ENCODE measurements at places on chromosomes 1 and 21. TPM values are rescaled to one million over a fixed set of nuclear protein-coding genes. Genes with fewer than 3 reads are reported as not detected.

DNA sequence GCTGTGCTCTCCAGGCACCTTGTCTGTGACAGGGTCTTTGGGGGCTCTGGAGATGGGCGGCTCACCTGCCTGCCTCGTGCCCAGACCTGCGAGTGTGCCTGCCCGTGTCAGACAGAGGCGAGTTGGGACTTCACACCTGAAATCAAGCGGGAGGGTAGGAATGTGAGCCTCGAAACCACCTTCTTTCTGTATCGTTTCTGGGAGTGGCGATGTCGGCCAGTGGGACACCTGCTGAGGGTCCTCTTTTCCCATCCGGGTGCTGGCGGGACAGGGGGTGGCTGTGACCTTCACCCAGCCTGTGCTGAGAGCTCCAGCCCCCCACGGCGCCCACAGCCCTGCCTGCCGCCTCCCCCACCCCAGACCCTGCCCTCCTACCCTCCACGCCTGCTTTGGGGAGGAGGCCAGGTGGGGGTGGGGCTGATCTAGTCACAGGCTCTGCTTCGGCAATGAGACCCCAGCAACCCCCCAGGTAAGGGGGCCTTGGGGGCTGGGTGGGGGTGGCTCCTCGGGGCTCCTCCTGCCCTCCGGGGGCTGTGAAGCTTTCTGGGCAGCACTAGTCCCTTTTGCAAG is 15.6 kb upstream of the FAAP20 start:
- no peak for ATAC-seq

The CLCNKA gene
- 0.08 TPM for total RNA-seq

DNA sequence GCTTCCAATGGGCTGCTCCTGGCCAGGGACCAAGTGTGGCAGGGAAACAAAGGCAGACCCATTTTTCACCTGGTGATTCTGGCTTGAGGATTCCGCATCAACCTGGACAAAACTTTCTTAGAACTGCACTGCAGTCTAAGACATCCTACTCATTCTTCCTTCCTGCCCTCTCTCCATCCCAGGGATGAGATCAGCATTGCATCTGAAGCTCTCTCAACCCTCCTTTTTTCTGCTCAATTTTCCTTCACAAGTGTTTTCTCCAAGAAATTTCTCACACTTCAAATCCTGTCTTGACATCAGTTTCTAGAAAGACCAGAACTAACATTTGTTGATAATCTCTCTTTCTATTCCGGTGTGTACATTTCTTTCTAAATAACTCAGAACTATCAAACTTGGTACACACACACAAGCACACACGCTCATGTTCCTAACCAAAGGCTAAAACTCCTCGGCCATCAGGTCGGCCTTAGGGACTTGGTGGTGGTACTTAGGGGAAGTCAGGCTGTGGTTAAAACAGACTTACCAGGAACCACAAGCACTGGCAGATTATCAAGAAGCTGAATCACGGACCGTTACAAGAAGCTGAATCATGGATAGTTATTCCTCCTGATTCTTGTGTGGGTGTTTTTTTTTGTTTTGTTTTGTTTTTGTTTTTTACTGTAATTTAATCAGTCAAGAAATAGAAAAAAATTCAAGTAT is 21.0 kb upstream of the CXADR start:
- ATAC-seq: peak; percentile 54

The CD101 gene
- 1.5 TPM for total RNA-seq

The ZYG11A gene
- 0.44 TPM for total RNA-seq

DNA sequence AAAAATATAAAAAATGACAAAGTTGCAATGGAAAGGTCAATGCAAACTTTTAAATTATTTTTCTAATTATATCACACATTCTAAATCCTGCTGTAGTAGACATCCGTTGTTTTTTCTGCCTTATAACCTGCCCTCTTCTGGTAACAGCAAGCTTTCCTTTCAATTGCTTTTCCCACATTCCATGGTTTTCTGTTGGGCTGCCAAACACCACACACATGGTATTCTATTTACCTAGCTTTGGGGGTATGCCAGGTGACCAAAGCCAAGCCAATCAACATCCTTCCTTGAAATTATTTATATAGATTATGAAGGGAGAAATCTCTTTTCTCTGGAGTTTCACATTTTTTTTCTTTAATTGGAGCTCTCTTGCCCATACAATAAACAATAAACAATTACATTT is 3.4 kb upstream of the LAMC1 start:
- ATAC-seq: no peak

- ATAC-seq: no peak
These were observed 104.9 kb upstream of the PTGFR start for GRCh38 chr1:78385744-78386462.

The ZNF593OS gene
- total RNA-seq: 0.16 TPM

DNA sequence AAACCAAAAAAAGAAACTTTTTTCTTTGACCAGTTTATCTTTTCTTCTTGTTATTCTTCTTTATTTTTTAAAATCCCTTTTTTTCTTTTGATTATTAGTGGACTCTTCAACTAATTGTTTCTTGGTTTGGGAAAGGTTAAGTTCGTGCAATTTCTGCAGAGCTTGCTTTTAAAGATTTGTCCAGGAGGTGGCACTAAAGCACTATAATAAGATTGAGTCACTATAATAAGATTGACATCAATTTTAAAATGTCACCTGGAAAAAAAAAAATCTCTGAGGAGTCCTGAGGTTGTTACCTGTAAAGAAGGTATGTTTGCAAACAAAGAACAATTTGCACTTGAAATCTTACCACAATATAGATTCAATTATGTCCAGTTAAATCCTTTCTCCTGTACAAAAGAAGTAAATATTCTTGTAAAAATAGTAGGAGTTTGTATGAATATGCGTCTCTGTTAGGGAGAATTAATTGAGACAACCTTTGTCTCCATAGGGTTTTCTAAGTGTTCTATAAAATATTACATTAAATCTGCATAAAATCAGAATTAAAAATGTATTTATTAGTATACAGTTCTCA is 166.7 kb downstream of the ADGRL4 start:
- peak; percentile 33 for ATAC-seq

The IL22RA1 gene
- 10.7 TPM for total RNA-seq

The FAF1 gene
- 47.5 TPM for total RNA-seq

The C1orf226 gene
- 4.8 TPM for total RNA-seq

The ALG14 gene
- 4.6 TPM for total RNA-seq

GRCh38 chr1:87386217-87386790 is 57.6 kb downstream of the LMO4 start:
- no peak for ATAC-seq

GRCh38 chr1:154960446-154961136 is 991 bp downstream of the PYGO2 start:
- ATAC-seq: no peak

The KIF26B gene
- total RNA-seq: 0.56 TPM

DNA sequence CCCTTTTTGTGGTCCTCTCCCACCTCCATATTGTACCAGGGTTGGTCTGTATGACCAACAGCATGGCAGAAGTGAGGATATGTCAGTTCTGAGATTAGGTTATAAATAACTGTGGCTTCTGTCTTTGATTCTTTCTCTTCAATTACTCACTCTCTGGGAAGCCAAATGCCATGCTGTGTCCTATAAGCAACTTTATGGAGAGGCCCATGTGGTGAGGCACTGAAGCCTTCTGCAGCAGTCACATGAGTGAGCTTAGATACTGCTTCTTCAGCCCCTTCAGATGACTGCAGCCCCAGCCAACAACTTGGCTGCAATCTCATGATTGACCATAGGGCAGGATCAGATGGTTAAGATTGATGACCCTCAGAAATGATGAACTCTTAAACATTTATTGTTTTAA is 34.0 kb upstream of the SAMD13 start:
- ATAC-seq: no peak

DNA sequence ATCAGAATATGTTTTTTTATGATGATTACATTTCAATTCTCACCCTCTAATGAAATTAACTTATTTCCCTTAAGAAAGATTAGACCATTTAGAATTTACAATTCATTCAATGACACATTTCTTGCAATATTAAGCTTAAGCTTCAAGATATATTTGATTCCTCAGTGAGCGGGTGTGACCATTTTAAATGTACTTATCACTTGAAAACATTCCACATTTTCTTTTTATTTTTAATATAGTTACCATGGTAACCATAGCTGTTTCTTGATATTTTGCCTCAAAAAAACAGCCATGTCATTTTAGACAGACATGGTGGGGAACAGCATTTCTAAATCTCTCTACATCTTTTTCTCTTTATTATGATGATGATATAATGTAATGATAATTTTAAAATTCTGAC is 1029.0 kb upstream of the B3GALT2 start:
- ATAC-seq: no peak

DNA sequence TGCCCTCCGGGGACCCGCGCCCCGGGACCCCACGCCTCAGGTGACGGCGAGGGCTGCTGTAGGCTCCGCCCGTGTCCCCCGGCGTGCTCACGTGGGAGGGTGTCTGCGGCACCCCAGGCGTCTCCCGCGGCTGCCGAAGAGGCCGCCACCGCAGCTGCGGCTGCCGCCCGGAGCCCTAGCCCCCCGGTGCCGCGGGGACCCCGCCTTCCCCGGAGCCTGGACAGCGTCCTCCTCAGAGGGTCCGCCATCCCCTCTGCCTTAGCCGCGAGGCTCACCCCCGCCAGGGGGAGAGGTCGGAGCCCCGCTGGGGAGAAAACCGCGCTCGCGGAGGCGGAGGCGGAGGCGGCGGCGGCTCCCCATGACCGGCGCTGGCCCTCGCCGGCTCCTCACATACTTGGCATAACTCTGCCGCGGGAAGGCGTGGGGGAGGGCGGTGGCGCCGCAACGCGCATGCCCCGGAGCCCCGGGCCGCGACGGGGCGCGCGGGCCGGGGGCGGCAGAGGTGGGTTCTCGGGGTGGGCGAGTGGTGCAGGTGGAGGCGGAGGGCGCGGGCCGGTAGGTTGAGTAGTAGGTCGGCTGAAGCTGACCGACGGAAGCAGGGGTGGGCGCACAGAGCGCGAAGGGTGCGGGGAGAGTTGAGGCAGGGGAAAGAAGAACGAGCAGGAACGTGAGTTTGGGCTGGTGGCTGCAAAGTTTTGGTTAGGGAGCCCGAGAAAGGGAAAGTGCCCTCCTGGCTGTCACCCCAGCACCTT is 700 bp upstream of the SYDE2 start:
- peak; percentile 92 for ATAC-seq

GRCh38 chr1:200486634-200487033 is 76.8 kb upstream of the ZNF281 start:
- no peak for ATAC-seq

The WDTC1 gene
- 16.3 TPM for total RNA-seq

DNA sequence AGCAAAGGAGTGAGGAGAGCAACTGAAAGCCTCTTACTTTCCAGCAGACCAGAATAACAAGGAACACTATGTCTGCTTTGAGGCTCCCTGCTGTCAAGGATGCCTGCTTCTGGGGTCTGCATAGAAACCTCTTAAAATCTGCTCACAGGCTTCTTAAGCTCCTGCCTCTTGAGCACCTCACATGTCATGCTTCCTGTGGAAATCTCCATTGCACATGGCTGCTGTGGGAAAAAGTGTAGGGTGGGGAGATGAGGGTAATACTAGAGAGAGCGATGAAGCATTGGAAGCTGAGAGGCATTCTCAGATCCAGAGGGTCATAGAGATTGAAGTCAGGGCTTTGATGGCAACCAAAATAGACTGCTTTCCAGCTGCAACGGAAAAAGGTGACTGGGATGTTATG is 6.2 kb upstream of the HLX start:
- ATAC-seq: no peak

GRCh38 chr1:75785320-75785982 is 605 bp upstream of the RABGGTB start:
- peak; percentile 2 for ATAC-seq

The EDN2 gene
- 4.7 TPM for total RNA-seq

The FCRL1 gene
- 1.2 TPM for total RNA-seq

- ATAC-seq: no peak
These were observed 1.2 kb downstream of the BCL9 start for GRCh38 chr1:147542569-147542897.

- ATAC-seq: no peak
These were observed 4.7 kb downstream of the TNN start for GRCh38 chr1:175072099-175072951.

The CFAP141 gene
- total RNA-seq: not detected

GRCh38 chr1:10635085-10635896 is 160.5 kb downstream of the PEX14 start:
- peak; percentile 76 for ATAC-seq

The APOBEC4 gene
- total RNA-seq: not detected

GRCh38 chr1:77659879-77660593 is 22.4 kb downstream of the ZZZ3 start:
- no peak for ATAC-seq

DNA sequence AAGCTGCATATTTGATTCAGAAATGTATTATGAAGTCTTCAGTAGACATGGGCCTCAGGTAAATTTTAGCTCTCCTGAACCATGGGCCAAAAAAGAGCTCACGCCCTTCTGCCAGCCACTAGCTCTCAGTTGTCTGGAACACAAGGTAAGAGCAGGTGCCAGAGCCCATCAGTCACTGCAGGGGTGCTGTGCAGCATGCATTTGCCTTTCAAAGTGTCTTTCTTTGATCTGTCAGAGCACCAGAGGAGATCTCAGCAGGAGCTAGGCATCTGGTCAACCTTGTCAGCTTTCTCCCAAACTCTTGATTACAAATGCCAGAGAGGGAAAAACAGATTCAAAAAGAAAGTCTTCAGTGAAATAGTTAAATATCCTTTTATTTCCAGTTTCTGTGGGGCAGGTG is 332.3 kb downstream of the COL11A1 start:
- no peak for ATAC-seq

DNA sequence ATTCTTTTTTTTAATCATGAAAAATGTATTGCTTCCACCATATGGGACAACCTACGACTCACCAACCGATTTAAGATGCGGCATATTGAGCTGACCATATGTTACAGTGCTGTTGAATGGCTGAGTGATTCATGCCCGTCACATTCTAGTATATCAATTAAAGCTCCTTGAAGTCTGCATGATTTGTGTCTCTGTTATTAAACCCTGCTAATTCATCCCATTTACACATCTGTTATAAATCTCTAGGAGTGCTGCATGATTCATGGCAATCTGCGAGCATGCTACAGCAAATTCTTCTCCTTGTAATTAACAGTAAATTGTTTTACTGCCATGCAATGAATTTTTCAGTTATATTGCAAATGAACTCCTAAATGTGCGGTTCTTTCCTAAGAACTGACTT is 239.8 kb downstream of the USH2A start:
- ATAC-seq: no peak

DNA sequence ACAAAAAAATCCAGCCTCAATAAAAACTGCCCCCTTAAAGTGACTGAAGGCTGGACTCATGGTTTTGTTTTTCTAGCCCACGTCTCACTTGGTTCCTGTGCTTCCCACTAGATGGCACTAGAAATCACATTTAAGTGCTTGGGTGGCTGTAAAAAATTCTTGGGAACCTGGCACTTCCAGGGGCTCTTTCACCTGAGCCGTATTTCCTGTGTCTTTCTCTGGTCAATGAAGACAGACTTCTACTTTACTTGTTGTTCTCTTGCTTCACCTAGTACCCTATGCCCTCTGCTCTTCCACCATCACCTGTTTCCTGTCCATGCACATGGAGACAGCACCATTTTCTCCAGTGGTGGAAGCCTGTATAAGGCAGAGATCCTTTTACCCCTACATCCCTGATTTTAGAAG is 20.0 kb downstream of the METTL13 start:
- ATAC-seq: peak; percentile 44

- peak; percentile 56 for ATAC-seq
These were observed at the start of gene MCOLN3 for GRCh38 chr1:85048296-85049064. Gene MCOLN3, minus strand, starts transcription at chr1:85048500. Its CDS starts 3,140 bp downstream, at chr1:85045360.

Data from esophagus mucosa (tissue), 1 donor.